ENCODE measurements at places on chromosomes 2 and 18.

GRCh38 chr2:65364986-65365733 lies 67.2 kb downstream of the SPRED2 start:
- no peak overlapping the region for H3K4me3 ChIP-seq
- no peak for DNase-seq
- H3K4me1 ChIP-seq: peaks cover 28% of the 10 kb centered on the region
- no peak overlapping the region for H3K27ac ChIP-seq
- H3K27me3 ChIP-seq: peaks cover 10% of the 10 kb centered on the region

DNA sequence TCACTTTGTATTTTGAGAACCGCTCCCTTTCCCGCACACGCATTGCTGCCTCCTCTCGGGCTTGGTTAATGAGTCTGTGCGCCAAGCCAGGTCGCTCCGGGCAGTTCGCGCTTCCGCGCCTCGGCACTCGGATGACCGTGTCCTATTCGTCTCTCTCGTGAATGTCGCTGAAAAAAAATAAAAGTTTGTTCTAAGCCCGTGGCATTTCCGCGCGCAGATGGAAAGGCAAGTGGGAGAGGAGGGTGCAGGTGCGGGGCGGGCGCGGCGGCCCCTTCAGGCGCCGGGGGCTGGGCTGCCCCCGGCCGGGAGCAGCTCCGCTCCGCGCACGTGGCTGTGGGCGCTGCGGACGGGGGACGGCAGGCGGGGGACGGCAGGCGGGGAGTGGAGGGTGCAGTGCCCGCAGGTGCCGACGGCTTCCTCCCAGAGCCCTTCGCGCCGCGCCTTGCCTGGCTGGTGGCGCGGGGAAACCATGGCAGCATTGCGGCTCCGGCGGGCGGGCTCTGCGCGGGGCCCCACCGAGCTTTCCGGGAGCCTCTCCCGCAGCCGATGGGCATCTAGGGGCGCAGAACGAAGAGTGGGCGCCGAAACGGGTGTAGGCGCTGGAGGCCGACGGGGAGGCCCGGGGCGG lies 159.6 kb upstream of the SIX2 start:
- peak overlapping the region; percentile 69 for H3K4me3 ChIP-seq
- peaks cover 72% of the 10 kb centered on the region for H3K27me3 ChIP-seq
- H3K4me1 ChIP-seq: peaks cover 5% of the 10 kb centered on the region
- no peak overlapping the region for H3K27ac ChIP-seq

GRCh38 chr18:35578936-35579335 lies 2.6 kb upstream of the GALNT1 start:
- peaks cover 6% of the 10 kb centered on the region for H3K36me3 ChIP-seq
- H3K4me1 ChIP-seq: peaks cover 39% of the 10 kb centered on the region
- no peak overlapping the region for H3K27ac ChIP-seq
- peaks cover 13% of the 10 kb centered on the region for H3K27me3 ChIP-seq
- no peak overlapping the region for H3K4me3 ChIP-seq

DNA sequence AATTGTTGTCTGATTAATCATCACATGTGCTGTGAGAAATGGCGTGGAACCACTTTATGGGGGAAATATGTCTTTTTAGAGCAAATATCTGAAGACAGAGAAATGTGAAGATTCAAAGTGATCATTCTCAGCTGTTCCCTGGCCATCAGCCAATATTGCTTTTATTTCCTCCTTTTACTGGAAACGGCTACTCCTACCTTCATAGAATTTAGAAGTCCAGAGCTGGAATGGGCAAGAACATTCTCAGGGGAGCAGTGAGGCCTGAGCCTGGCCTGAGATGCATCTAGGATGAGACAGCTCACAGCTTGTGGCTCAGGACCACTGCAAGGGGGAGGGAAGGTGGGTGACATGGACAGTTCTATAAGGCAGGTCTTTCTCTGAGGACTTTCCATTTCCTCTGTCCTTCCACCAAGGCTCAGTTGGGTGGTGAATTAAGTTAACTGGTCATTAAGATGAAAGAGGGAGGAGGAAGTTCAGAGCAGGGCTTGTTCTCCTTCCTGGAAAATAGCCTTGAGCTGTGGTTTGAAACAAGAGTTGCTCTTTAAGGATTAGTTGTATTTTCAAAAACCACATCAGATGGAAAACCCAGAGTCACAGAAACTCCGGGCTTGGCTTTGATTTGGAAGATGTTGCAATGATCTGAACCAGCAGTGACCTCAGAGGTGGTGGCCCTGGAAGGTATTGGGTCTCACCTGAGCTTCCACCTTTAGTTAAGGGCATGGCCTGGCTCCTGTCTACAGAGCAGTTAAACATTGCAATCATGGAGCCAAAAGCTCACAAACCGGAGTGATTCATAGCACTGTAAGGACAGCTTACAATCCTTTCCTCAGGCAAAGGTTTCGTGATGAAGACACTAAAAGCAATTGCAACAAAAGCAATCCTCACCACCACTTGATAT lies 144.3 kb downstream of the VAPA start:
- no peak for DNase-seq
- H3K27ac ChIP-seq: peak overlapping the region; percentile 19
- peaks cover 9% of the 10 kb centered on the region for H3K4me1 ChIP-seq

DNA sequence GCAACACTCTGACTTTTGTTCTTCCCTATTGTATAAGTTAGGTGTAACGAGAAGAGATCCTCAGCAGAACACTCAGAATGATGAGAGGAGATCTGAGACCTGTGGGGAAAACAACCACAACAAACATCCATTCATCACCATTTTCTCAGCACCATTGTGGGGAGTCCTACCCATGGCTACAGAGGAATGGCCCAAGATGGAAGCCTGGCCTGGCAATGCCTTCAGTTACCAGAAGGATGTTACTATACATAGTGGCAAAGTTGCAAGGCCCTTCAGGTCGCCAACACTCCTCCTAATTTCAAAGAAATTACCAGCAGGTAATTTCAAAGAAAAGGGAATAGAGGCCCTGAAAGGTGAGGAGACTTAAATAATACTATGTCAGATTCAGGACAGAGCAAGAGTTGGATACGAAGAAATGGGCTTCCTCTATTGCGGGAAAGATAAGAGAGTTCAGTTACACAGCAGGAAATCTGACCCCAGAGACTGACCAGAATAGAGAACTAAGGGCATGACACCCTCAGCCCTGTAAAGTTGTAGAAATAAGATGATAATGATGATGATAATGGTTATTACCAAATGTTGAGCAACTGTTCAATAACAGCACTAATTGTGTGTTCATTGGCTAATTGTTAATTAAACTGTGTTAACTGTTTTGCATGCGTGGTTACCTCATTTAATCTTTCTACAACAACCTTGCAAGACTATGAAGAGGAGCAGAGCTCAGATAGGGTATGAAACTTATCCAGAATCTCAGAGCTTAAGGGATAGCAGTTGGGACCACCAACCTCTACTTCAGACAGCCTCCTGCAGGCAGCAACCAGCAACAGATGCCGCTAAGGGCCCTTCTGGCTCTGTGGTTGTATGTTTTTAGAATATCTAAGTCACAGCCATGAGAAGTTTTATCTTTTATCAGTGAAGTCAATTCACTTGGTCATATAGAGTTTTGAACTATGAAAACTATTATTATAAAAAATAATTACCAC lies 37.5 kb downstream of the DHRS9 start:
- H3K4me3 ChIP-seq: no peak overlapping the region
- H3K27ac ChIP-seq: no peak overlapping the region
- DNase-seq: no peak
- H3K36me3 ChIP-seq: no peaks in the 10 kb centered on the region
- H3K27me3 ChIP-seq: peaks cover 2% of the 10 kb centered on the region
- H3K4me1 ChIP-seq: peaks cover 44% of the 10 kb centered on the region

DNA sequence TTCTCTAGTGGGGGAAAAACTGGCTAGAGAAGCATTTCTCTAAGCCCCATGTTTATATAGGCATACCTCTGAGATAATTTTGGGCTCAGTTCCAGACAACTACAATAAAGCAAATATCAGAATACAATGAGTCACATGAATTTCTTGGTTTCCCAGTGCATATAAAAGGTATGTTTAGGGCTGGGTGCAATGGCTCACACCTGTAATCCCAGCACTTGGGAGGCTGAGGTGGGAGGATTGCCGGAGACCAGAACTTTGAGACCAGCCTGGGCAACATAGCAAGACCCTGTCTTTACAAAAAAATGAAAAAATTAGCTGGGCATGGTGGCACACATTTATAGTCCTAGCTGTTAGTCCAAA lies 22.2 kb downstream of the TSN start:
- peaks cover 1% of the 10 kb centered on the region for H3K27me3 ChIP-seq
- H3K4me1 ChIP-seq: no peaks in the 10 kb centered on the region
- no peak overlapping the region for H3K27ac ChIP-seq

- H3K27ac ChIP-seq: no peak overlapping the region
- no peaks in the 10 kb centered on the region for H3K36me3 ChIP-seq
Measured at GRCh38 chr2:148044322-148044721, 23.4 kb downstream of the MBD5 start.

- no peaks in the 10 kb centered on the region for H3K36me3 ChIP-seq
- no peaks in the 10 kb centered on the region for H3K27me3 ChIP-seq
- H3K4me3 ChIP-seq: no peak overlapping the region
- no peak for DNase-seq
- H3K27ac ChIP-seq: no peak overlapping the region
- peaks cover 14% of the 10 kb centered on the region for H3K4me1 ChIP-seq
Measured at GRCh38 chr2:232368311-232368731, 10.2 kb upstream of the ALPP start.

DNA sequence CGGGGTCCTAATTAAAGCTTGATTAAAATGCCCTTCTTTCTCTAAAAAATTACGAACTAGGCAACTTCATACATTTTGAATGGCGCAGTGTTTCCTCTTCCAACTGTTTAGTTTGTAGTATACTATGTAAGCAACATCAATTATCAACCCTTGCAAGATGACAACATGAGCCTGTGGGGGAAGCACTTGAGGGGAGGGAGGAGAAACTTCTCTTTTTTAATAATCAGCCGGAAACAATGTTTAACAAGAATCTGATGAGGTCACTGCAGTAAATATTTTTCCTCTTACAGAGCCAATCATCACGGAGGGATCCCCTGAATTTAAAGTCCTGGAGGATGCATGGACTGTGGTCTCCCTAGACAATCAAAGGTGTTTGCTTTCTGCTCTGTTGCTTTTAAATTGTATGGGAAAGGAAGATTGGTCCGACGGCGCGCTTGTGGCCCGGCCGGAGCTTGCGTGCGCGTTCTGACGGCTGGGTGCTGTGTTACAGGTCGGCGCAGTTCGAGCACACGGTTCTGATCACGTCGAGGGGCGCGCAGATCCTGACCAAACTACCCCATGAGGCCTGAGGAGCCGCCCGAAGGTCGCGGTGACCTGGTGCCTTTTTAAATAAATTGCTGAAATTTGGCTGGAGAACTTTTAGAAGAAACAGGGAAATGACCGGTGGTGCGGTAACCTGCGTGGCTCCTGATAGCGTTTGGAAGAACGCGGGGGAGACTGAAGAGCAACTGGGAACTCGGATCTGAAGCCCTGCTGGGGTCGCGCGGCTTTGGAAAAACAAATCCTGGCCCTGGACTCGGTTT lies 5.3 kb upstream of the DLX1 start:
- H3K36me3 ChIP-seq: peaks cover 6% of the 10 kb centered on the region
- peaks cover 66% of the 10 kb centered on the region for H3K27me3 ChIP-seq
- peaks cover 9% of the 10 kb centered on the region for H3K4me1 ChIP-seq
- DNase-seq: no peak
- no peak overlapping the region for H3K27ac ChIP-seq
- no peak overlapping the region for H3K4me3 ChIP-seq

GRCh38 chr18:54392543-54393023 lies 34.9 kb downstream of the C18orf54 start:
- no peak for DNase-seq
- no peak overlapping the region for H3K27ac ChIP-seq
- no peak overlapping the region for H3K4me3 ChIP-seq
- H3K36me3 ChIP-seq: no peaks in the 10 kb centered on the region
- H3K27me3 ChIP-seq: peaks cover 9% of the 10 kb centered on the region

DNA sequence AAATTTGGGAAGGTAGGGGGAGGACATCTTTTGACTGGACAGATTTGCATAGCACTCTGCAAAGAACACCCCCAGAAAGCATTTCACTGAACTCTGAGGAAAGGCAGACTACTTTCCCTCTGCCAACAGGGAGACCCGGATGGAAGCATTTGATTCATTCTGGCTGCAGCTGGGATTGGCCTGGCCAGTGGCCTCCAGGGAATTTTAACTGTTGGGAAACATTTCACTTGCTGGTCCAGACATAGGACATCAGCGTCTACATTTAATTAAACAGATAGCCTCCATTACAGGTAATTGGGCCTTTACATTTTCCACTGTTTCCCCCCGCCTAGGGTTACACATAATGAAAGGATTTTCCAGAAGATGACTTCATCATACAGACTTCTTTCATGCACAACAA lies 92.8 kb downstream of the MARCHF4 start:
- no peaks in the 10 kb centered on the region for H3K27me3 ChIP-seq
- peak overlapping the region; percentile 23 for H3K27ac ChIP-seq
- no peaks in the 10 kb centered on the region for H3K4me1 ChIP-seq
- no peak for DNase-seq

DNA sequence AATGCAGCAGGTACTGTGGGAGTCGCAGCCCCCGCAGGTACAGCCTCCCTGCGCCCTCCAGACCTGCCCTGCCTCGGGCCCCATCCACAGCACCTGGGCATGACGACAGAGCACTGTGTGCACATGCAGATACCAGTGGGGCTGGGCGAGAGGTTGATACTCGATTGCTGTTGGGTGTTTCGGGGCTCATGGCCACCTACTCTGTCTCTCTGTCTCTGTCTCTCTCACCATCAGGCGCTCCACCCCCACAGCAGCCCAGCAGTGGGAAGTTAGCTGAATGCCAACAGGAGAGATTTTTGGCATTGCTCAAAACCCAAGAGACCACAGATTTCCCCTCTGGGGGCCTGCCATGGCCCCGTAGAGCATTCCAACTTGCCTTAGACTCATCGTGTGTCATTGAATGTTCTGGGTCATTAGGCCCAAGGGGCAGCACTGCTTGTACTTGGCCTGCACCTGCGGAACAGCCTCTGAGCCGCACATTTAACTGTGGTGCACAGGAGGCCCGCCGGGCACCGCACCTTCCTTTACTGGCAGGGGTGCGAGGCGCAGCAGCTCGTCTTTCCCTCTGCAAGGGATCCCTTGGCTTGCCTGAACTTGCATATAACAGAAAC lies 18.8 kb downstream of the KCNIP3 start:
- H3K27ac ChIP-seq: no peak overlapping the region
- DNase-seq: no peak
- no peak overlapping the region for H3K4me3 ChIP-seq
- H3K27me3 ChIP-seq: no peaks in the 10 kb centered on the region

Measured in activated naive CD8-positive, alpha-beta T cell treated with anti-CD3 and anti-CD28 coated beads, Interleukin-2, amount 50 U/mL, for 24 hours (primary cell).